ENCODE measurements at places on chromosomes 12 and 14. TPM values are rescaled to one million over a fixed set of nuclear protein-coding genes. Genes with fewer than 3 reads are reported as not detected.

The CLEC2D gene
- total RNA-seq: 2.3 TPM

The POU6F1 gene
- 2.5 TPM for total RNA-seq

The HSP90B1 gene
- total RNA-seq: 1,591 TPM

The OTX2 gene
- not detected for total RNA-seq

The ZFYVE1 gene
- 10.4 TPM for total RNA-seq

The CLEC4E gene
- not detected for total RNA-seq

The SLC25A21 gene
- total RNA-seq: under 0.01 TPM

The ADAMTS20 gene
- not detected for total RNA-seq

The RNF212B gene
- not detected for total RNA-seq

The TMEM52B gene
- total RNA-seq: under 0.01 TPM

The METTL25 gene
- total RNA-seq: 18.0 TPM

The MYG1 gene
- total RNA-seq: 38.6 TPM

The ACSS3 gene
- total RNA-seq: 6.3 TPM

The MYL2 gene
- total RNA-seq: not detected

The TAS2R30 gene
- total RNA-seq: 4.2 TPM

The SLC22A17 gene
- 40.9 TPM for total RNA-seq

The FGFR1OP2 gene
- total RNA-seq: 71.6 TPM

The ZNF10 gene
- 6.9 TPM for total RNA-seq
